Stimulated activated CD4-positive, alpha-beta T cell treated with anti-CD3 and anti-CD28 coated beads, Interleukin-1b, Interleukin-23, amount 100 ng/mL, for 1 hour (primary cell): ENCODE measurements at places on chromosomes 6 and 20.

DNA sequence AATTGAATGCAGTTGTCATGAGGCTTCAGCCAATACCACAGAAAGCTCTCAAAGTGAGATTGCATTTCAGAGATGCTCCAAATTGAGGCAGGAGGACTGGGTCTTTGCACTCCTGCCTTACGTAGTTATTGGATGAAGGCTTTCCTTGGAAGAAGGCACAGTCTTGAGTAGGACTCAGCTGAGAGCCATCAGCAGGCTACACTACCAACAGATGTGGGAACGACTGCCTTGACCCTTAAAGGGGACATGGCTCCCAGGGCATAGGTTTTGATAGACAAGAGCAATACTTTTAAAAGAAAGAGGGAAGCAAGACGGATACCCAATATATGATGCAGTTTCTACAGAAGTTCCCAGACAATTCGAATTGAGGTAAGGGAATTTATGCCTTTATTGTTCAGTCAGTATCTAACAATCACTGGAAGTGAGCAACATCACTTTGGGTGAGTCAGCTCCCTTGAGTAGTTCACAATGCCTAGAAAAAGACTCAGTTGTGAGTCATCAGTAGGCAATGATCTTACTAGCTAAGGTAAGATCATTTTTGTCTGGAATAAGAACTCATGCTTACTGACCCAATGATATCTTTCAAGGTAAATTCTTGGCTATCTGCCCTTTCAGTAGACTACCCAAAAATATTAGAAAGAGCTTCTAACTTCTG lies 390.8 kb downstream of the GJA1 start:
- DNase-seq = no peak

DNA sequence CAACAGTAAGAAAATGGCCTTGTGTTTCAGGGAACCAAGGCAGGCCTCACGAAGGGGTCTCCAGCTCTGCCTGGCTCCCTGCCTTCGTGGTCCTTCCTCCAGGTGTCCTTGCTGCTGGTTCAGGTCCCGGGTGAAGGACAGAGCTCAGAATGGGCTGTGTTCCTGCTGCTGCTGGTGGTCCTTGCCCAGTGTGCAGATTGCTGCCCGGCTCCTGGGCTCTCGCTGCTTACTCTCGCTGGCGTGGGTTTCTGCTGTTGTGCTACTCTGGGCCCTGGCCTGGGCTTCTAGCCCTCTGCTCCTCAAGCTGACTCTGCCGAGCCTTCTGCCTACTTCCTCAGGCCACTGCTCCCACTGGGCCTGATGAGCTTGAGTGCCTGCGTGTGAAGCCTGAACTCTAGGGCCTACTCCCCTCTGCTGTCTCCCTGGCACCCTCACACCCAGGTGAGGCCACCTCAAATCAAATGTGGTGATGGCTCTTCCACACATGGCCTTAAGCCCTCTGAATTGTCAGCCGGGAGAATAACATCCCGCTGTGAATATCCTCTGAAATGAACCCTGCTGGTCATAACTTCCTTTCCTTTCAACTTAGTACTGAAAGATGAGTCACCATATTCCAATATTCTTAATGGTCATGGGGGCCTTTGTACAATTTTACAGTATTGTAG lies 171.6 kb downstream of the FOXC1 start:
- no peak for DNase-seq

GRCh38 chr6:100455230-100456124 lies 9.2 kb downstream of the SIM1 start:
- no peak for DNase-seq

DNA sequence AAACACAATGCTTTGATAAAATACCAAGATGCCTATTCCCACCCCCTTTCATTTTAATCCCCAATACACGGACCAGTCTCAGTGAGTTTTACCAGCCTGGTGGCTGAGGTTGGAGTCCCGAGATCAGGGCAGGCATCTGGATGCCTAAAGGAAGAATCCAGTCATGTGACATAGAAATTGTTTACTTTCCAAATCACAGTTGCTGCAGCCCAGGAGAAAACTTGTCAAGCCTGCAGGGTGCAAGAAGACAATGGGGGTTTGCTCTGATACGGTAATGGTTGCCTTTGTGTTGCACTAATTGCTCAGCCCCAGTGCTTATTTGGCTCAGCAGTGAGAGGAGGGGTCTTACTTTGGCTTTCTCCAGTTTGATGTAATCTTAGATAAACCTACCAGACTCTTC lies 308.5 kb upstream of the POU3F2 start:
- DNase-seq = no peak

DNA sequence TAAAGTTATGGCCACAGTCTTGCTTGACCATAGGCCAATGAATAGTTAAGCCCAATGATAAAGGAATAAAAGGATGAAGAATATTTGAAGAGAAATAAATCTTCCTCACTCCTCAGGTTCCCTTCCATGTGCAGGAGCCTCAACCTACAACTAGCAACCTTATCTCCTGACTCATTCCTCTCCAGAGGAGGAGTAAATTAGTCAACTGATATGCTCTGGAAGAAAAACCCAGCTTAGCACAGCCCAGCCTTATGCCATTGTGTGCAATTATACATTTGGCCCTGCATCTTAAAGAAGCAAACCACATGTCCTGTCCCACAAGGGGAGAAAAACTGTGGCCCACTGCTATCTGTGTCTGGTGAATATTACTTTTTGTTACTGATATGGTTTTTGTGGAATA lies 82.1 kb downstream of the PHIP start:
- no peak for DNase-seq

DNA sequence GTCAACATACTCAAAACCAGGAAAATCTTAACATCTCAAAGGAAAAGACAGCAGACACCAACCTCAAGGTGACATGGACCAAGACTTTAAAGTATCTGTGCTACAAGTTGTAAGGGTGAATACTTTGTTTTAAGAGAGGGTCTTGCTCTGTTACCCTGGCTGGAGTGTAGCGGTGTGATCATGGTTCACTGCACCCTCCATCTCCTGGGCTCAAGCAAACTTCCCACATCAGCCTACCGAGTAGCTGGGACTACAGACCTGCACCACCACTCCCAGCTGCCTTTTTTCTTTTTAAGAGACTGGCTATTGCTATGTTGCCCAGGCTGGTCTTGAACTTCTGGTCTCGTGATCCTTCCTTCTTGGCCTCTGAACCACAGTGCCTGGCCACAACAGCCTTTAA lies 9.7 kb downstream of the AMD1 start:
- no peak for DNase-seq

- DNase-seq = no peak
Measured at GRCh38 chr6:33781131-33781975, 7.6 kb downstream of the LEMD2 start.

GRCh38 chr6:87553159-87553765 lies 36.5 kb downstream of the RARS2 start:
- no peak for DNase-seq

- no peak for DNase-seq
Measured at GRCh38 chr20:44768854-44769480, 23.3 kb downstream of the KCNK15 start.

DNA sequence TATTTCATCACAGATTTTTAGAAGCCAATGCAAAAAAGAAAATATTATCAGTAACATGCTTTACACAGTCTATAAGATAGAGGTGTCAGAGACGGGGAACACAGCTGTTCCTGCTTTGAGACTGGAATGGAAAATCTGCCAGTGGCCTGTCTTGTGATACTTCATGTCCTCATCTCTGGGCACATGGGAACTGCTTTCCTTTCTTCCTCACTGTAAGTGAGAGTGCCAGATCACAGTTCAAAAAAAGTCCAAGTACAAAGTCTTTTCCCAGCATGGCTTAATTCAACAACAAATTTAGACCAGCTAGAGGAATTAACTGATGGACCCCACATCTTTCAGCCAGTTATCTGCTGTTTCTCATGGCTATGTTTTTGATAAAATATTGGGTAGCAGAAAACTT lies 490.4 kb downstream of the CDKAL1 start:
- DNase-seq = no peak

DNA sequence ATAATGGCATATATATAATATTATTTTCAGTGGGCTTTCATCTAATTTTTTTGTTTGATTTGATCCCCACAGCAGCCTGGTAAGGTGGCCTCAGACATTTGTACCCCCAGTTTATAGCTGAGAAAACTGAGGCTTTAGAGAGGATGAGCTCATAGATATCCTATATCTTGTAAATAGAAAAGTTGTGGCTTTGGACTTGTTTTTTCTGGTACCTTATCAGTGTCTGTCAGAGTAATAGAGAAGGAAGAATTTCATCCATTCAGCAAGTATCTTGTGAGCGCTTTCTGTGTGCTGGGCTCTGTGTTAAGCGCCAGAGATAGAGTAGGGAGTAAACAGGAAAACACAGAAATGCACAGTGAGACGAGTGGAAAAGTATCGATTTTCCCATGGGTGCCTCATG lies 27.9 kb downstream of the TAF11 start:
- no peak for DNase-seq
